Vagina (tissue), 2 donors: ENCODE measurements at places on chromosomes 16 and 17.

- no peak for DNase-seq
These were observed 17.0 kb downstream of the RPTOR start for GRCh38 chr17:80561541-80562114.

DNA sequence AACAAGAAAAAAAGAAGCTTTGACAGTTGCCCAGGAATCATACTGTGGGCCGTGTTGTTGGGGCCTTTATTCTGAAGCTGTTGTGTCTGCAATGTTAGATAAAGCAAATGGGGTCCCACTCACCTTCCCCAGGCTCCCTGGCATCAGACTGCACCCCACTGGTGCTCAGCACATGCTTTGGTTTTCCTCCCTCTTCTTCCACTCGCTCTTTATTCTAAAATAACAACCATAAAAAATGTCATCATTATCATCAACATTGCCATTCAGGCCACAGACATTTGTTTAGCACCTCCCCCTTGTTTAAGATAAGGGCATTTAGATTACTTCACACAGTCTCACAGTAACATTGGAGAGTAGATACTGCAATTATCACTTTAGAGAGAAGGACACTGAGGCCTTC lies 8.2 kb downstream of the MYLK3 start:
- no peak for DNase-seq

GRCh38 chr17:76586741-76587487 lies 1.3 kb upstream of the ST6GALNAC2 start:
- DNase-seq, result no peak

DNA sequence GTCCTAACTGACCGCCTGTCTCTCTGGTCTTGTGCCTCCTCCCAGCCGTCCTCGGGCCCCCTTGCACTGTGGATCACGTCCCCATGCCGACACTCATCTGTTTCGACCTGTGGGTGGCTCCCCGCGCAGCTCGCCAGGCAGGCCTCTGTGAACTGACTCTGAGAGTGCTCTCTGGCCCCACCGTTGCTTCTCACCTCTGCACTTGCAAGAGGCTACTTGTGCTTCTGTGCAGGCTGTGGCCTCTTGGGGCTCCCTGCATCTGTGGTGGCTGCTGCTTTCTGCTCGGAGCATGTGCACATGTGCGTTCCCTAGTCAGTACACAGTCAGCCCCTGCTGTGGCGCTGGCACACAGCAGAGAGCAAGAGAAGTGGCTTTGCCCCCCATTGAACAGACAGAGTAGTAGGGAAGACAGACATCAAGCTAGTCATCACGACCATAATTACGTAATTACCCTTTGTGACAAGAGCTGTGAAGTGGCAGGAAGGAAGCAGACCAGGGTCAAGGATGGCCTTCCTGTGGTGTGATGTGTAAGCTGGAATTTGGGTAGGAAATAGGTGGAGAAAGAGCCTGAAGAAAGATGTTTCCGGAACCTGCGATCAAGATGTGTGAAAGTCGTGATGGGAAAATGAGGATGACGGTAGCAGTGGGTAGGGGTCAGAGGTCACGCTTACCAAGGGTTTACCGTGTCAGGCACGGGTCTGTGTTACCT lies 256.0 kb upstream of the CACNG5 start:
- no peak for DNase-seq

DNA sequence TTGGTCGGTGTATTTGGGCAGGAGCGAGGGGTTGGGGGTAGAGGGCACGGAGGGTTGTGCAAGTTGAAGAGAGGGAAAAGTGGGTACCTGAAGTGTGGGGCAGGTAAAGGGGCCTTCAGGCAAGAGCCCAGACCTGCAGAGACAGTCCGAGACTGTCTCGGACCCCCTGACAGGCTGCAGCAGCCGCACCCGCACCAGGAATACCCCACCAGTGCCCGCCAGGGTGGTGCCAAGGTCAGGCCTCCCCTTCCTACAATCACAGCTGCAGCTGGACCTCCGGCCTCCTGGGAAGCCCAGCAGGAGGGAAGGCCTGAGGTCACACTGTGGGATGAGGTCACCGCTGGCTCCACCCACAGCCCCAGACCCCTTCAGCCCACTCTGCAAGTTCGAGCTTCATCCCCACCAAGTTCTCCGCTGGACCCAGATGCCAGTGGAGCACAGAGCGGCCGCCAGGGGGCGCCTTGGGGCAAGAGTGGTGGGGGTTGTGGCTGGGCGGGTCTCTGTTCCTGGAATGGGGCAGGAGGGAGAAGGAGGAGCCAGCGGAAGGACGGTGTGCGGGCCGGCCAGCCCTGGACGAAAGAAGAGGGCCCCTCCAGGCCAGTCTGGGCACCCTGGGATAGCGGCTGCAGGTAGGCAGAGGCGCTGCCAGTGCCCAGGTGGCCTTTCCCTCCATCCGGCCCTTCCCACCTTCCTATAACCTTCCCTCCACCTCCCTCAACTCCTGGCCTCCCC lies at the start of gene HSD3B7:
Gene HSD3B7, plus strand, starts transcription at position 539 of the 732 bp plus-strand sequence. CDS start 452 bp downstream, outside the sequence.
- no peak for DNase-seq

- no peak for DNase-seq
These were observed 116.1 kb upstream of the METRNL start for GRCh38 chr17:82963104-82963950.
